ENCODE measurements at places on chromosomes 7 and 10.
A peak's percentile ranks its signal among the peaks of the same experiment; 100 is the strongest.

DNA sequence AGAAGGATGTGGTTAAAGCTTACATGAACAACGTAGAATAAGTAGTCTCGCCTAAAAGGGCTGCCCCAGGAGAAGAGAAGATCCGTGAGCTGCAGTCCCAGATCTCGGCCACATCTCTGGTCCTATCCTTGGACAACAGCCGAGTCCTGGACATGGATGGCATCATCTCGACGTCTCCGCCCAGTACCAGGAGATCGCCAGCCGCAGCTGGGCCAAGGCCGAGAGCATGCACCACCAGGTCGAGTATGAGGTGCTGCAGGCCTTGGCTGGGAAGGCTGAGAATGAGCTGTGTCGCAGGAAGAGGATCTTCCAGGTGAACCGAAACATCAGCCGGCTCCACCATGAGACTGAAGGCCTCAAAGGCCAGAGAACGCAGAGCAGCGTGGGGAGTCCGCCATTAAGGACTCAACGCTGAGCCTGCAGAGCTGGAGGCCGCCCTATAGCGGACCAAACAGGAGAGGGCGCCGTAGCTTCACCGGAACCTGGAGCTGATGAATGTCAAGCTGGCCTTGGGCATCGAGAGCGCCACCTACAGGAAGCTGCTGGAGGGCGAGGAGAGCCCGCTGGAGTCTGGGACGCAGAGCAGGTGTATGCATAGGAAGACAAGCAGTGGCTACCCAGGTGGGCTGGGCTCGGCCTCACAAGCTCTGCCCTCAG, 22.2 kb downstream of the LIPK start:
- DNase-seq: peak; percentile 73

- no peak for DNase-seq
Observed at GRCh38 chr7:7099584-7100014, 82.7 kb upstream of the C1GALT1 start.

DNA sequence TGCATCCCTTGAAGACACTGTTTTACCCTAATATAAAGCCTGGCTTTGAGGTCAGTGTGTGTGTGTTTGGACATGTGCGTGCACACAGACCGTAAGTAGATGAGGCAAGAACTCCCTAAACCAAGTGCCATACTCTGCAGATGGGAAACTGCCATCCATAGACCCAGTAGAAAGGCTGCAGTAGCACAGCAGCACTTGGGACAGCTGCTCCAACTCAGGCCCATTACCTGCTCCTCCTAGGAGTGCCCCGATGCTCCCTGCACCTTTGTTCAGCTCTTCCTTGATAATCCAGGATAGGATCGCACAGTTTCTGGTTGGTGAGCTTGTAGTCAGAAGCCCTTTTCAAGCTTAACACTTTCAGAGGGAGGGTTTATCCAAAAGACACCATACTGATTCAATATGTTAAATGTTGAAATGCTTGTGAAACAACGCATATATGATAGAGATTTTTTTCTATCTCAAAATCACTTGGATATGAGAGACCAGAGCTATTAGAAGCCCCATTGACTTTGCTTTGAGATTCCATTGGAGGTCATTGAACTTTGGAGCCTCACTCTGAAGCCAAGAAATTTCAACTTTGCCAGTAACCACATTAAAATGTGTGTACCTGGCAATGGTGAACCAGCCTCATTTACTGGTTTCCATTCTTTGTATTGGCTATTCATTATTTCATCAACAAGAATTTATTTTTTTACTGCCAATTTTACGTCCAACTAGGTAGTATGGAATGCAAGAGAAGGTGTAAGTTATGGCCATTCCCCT, 757.0 kb upstream of the GALNT17 start:
- no peak for DNase-seq

DNA sequence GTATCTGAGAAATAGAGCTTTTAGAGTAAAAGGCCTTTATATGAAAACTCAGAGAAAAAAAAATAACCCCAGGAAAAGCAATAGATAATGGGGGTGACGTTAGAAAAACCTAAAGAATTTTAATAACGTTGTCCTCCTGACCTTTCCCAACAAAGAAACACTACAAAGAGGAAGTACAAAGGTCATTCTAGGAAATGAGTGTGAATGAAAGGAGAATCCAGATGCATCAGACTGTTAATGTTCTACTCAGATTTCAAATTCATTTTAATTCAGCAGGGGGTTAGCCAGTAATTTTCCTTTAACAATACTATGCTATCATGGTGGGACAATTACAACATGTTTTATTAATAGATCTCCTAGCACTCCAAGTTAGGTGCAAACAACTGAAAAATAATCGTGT, 73.8 kb upstream of the CDK1 start:
- DNase-seq: no peak

GRCh38 chr7:43869867-43870240, 537 bp upstream of the MRPS24 start:
- peak; percentile 42 for DNase-seq

- no peak for DNase-seq
Observed at GRCh38 chr7:29483219-29484104, 80.2 kb upstream of the PRR15 start.

DNA sequence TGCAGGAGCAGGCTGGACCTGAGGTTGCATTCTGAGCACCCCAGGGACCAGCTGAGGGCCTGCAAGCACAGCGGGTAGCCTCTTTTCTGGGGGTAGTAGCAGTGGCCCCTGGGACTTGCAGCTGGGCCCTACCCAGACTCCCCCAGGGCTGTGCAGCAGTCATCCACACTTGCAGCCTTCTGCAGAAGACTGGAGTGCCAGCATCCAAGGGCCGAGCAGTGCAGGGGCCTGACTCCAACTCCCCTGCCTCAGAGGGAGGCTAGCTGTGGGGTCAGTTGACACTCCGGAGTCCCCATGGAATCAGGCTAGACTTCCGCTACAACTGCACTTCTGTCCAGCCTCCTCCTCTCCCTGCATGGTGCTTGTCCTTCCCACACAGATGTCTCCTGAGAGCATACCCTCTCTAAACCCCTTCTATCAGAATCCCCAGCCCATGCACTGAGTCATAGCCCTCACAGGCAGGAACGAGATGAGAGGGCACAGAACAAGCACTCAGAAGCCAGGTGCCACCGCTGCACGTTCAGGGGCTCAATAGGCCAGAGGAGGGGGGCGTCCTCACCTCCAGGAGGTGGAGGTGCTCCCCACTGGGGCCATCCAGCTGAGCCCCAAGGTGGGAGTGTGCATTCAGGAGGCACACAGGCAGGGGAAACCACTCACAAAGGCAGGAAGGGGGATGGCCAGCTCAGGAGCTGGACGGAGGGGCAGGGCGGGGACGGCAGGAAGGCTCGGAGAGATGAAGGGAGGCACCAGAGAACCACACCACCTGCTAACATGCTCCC, 7.5 kb downstream of the RASGEF1A start:
- DNase-seq: no peak

DNA sequence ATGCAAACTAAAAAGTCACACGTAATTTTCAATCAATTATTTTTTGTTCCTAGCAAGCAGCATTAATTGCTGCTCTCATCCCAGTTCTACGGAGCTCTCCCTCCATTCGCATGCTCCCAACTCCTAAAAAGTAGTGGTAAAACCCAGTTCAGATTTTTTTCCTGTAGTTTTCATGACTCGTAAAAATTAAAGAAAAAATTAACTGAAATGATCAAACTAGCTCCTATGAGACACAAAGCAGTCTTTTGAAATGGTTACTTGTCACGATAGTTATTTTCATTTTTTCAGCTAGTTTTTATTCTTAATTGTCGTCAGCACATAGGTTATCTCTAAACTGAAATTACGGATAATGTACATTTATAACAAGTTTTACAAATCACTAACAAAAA, 1.8 kb downstream of the HNRNPA2B1 start:
- no peak for DNase-seq
